Hematopoietic multipotent progenitor cell treated with erythropoietin and hydrocortisone succinate and interleukin-3 and kit ligand, for 15 days (in vitro differentiated cells): ENCODE measurements at places on chromosomes 6 and 20.

- no peak for DNase-seq
Measured at GRCh38 chr6:18513253-18513798, 126.2 kb downstream of the RNF144B start.

- DNase-seq = no peak
Measured at GRCh38 chr20:64205611-64206026, 41.4 kb downstream of the MYT1 start.

- DNase-seq = no peak
Measured at GRCh38 chr20:57688864-57689263, 21.0 kb downstream of the PMEPA1 start.

- no peak for DNase-seq
Measured at GRCh38 chr6:75326557-75327258, 42.1 kb upstream of the TMEM30A start.

GRCh38 chr6:4371207-4371921 is 236.0 kb upstream of the ECI2 start:
- no peak for DNase-seq

GRCh38 chr20:56249244-56249955 is 868 bp downstream of the MC3R start:
- DNase-seq = no peak

DNA sequence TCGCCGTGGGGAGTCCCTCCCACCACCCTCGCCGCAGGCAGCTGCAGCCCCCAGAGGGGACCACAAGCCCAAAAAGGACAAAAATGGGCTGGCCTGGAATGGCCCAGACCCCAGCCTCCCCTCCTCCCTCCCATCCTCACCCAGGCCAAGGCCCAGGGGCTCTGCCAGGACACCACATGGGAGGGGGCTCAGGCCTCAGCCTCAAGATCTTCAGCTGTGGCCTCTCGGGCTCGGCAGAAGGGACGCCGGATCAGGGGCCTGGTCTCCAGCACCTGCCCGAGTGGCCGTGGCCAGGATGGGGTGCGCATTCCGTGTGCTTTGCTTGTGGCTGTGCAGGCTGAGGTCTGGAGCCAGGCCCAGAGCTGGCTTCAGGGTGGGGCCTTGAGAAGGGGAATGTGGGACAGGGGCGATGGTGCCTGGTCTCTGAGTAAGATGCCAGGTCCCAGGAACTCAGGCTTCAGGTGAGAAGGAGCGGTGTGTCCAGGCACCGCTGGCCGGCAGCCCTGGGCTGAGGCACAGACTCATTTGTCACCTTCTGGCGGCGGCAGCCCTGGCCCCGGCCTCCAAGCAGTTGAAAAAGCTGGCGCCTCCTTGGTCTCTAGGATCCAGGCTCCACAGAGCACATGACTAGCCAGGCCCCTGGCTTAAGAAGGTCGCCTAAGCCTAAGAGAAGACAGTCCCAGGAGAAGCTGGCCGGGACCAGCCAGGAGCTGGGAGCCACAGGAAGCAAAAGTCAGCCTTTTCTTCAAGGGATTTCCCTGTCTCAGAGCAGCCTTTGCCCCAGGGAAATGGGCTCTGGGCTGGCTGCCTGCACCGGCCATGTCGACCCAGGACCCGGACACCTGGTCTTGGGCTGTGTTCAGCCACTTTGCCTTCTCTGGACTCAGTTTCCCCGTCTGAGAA is 35.2 kb upstream of the MRGBP start:
- no peak for DNase-seq

DNA sequence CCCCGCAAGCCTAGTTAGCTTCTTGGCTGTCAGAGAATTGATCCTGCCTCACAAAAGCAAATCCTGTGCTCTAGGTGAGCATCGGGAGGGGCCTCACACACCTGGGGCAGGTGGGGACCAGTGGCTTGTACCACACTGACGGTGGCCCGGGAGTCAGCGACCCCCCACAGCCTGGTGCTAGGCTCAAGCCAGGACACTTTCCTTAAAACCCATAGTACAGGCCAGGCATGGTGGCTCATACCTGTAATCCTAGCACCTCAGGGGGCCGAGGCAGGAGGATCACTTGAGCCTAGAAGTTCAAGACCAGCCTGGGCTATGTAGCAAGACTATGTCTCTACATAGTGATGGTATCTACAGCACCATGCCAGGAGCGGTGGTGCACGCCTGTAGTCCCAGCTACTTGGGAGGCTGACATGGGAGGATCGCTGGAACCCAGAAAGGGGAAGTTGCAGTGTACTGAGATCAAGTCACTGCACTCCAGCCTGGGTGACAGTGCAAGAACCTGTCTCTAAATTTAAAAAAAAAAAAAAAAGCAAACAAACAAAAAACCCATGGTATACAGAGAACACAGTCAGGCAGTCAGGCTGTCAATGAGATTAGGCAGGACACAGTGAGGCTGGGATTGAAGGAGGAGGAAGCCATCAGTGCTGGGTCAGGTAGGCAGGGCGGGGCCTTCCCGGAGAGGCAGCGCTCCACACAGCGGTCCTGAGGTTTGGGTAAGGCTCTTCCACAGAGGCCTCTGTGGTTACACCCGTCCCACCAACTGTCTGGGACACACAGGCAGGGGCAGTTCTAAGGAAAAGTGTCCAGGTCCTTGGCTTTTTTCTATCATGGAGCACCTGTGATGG is 41.3 kb downstream of the SYNJ2 start:
- no peak for DNase-seq

GRCh38 chr20:18702736-18703135 is 110.8 kb upstream of the SCP2D1 start:
- DNase-seq = no peak

- DNase-seq = no peak
Measured at GRCh38 chr20:62052336-62052841, 13.3 kb downstream of the TAF4 start.

- no peak for DNase-seq
Measured at GRCh38 chr20:34216382-34216742, 24.9 kb upstream of the ASIP start.

DNA sequence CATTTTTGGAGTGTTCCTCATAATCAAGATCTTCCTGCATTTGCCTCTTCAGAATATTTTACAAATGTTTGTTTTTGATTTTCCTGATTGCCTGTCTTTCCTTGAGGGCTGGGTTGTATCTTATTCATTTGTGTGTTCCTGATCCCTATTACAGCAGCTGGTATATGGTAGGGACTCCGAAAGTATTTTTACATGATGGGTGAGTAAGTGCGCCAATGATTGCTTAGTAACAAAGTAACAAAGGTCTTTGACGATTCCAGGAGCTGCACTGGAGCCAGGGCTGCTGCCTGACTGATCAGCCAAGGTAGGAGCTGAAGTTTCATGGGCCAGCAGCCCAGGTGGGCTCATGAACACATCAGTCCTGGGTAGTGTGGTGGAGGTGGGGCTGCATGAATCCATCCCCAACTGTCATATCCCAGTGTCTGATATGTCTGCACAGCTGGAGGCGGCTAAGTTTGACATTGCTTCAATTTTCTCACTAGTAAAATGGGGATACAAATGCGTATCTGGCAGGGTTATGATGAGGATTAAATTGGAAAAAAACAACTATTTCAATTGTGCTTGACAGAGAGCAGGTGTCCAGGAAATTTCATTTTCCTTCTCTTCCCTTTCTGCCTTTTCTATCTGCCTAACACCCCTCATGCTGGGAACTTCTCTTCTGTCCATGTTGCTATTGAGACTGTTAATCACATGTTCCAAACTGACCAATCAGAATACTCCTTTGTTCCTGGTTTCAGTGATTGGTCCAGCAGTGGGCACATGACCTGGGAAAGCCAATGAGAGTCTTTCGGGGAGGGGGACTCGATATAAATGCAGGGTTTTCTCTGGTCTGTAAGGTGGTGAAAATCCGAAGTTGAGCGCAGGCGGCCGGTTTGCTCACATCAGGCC is 90.7 kb downstream of the CDH26 start:
- DNase-seq = no peak

DNA sequence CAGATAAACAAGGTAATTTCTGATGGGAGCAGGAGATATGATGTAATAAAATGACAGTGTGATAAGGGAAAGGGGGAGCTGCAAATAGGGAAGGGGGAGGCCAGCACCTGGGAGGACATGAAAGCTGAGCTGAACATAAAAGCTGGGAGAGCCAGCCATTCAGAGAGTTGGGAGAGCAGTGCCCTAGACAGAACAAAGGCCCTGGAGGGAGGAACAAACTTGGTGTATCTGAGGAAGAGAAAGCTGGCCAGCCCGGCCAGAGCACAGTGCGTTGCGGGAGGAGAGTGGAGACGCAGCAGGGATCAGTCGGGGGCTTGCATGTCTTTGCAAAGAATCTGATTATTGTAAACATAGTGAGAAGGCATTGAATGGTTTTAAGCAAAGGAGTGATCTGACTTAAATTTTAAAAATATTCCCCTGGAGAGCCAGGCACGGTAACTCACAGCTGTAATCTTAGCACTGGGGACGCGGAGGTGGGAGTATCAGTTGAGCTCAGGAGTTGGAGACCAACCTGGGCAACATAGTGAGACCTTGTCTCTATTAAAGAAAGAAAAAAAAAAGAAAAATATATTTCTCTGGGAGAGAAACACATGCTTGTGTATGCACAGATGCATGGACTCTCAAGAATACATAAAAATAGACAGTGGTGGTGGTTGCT is 318.2 kb downstream of the ZFAND3 start:
- DNase-seq = no peak
